A549 treated with dexamethasone at 1 μM for 4 hours (cell line): ENCODE measurements at places on chromosomes 16 and 17. TPM values are rescaled to one million over a fixed set of nuclear protein-coding genes. Genes with fewer than 3 reads are reported as not detected.

SCNN1B gene
- total RNA-seq, result 0.50 to 0.86 TPM (median 0.67 TPM) in 5 replicates

VAT1L gene
- 0.02 TPM in 2 of 5 replicates, not detected in the others for total RNA-seq

SLFN12 gene
- total RNA-seq, result 0.06 TPM in 1 of 5 replicates, not detected in the others

CCL2 gene
- total RNA-seq, result 4.9 to 10.8 TPM (median 6.1 TPM) in 5 replicates

NOG gene
- total RNA-seq, result 0.67 to 0.88 TPM (median 0.84 TPM) in 5 replicates

SDR42E2 gene
- not detected in 5 replicates for total RNA-seq

HBQ1 gene
- total RNA-seq, result 4.5 to 7.2 TPM (median 6.6 TPM) in 5 replicates

OR1A1 gene
- not detected in 5 replicates for total RNA-seq

C17orf67 gene
- total RNA-seq, result 1.5 to 2.3 TPM (median 1.8 TPM) in 5 replicates

CA7 gene
- total RNA-seq, result 0.08 TPM in 1 of 5 replicates, not detected in the others

TM4SF5 gene
- total RNA-seq, result 0.34 to 1.2 TPM (median 0.66 TPM) in 5 replicates

SCIMP gene
- not detected in 5 replicates for total RNA-seq

ABCC11 gene
- total RNA-seq, result 0.11 to 0.21 TPM (median 0.14 TPM) in 4 of 5 replicates, not detected in the other

TNFRSF13B gene
- total RNA-seq, result not detected in 5 replicates

CRISPLD2 gene
- total RNA-seq, result 3.6 to 4.7 TPM (median 4.1 TPM) in 5 replicates

TBC1D3H gene
- total RNA-seq, result not detected in 5 replicates
